ENCODE measurements at places on chromosomes 7 and 10. TPM values are rescaled to one million over a fixed set of nuclear protein-coding genes. Genes with fewer than 3 reads are reported as not detected.
A peak's percentile ranks its signal among the peaks of the same experiment; 100 is the strongest.

DNA sequence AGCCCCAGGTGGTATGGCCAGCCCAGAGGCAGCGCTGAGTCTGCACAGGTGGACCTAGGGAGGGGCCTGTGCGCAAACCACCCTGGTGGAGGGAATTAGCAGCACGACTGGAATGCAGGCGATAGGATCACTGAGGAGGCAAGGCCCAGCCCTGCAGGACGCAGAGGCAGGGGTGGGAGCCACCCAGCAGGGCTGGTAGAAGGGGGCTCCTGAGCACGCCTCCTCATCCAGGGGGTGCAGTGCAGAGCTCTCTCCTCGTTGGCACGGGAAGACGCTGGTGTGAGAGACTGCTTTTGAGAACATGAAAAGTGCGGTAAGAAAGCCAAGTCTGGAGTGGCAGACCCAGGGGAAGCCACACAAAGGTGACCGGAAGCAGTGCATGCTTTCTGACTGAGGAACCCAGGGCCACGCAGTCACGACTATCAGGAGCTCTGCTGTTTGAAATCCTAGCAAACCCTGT, 6.0 kb downstream of the FXYD4 start:
- peaks cover 16% of the 10 kb centered on the region for H3K4me1 ChIP-seq
- H3K4me3 ChIP-seq, result no peak overlapping the region
- H3K27me3 ChIP-seq, result no peaks in the 10 kb centered on the region
- no peak for DNase-seq
- H3K36me3 ChIP-seq, result no peaks in the 10 kb centered on the region

GRCh38 chr10:13624630-13625029, 37.9 kb downstream of the PRPF18 start:
- no peak overlapping the region for H3K27ac ChIP-seq
- no peak for DNase-seq
- H3K27me3 ChIP-seq, result no peaks in the 10 kb centered on the region
- no peaks in the 10 kb centered on the region for H3K4me1 ChIP-seq
- peaks cover 5% of the 10 kb centered on the region for H3K36me3 ChIP-seq

GRCh38 chr7:134474828-134475227, 15.9 kb upstream of the AKR1B1 start:
- DNase-seq, result no peak
- H3K4me1 ChIP-seq, result no peaks in the 10 kb centered on the region
- no peaks in the 10 kb centered on the region for H3K27me3 ChIP-seq
- H3K36me3 ChIP-seq, result no peaks in the 10 kb centered on the region
- no peak overlapping the region for H3K27ac ChIP-seq

- H3K27me3 ChIP-seq, result no peaks in the 10 kb centered on the region
- no peak for DNase-seq
- H3K36me3 ChIP-seq, result no peaks in the 10 kb centered on the region
- H3K27ac ChIP-seq, result no peak overlapping the region
Observed at GRCh38 chr7:1847260-1848001, 177.4 kb downstream of the ELFN1 start.

DNA sequence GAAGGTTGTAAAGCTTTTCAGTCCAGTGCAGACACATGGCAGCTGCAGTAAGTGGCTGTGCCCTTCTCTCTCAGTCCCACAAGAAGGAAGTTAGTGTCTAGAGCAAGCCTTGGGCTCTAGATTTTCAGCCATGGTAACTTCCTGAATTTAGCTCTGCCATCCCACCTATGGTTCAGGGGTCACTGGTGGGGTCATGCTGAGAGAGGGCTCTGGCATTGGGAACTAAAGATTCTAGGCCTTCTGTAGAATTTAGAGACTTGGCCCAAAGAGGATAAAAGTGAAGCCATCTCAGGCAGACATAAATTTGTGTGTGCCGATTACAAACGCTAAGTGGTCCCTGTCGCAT, 113.5 kb downstream of the COL13A1 start:
- no peaks in the 10 kb centered on the region for H3K36me3 ChIP-seq
- no peak overlapping the region for H3K27ac ChIP-seq

GRCh38 chr10:71438761-71439160, 42.0 kb downstream of the CDH23 start:
- H3K4me1 ChIP-seq, result peaks cover 3% of the 10 kb centered on the region
- DNase-seq, result no peak
- H3K27ac ChIP-seq, result no peak overlapping the region
- no peaks in the 10 kb centered on the region for H3K36me3 ChIP-seq
- H3K4me3 ChIP-seq, result no peak overlapping the region

DNA sequence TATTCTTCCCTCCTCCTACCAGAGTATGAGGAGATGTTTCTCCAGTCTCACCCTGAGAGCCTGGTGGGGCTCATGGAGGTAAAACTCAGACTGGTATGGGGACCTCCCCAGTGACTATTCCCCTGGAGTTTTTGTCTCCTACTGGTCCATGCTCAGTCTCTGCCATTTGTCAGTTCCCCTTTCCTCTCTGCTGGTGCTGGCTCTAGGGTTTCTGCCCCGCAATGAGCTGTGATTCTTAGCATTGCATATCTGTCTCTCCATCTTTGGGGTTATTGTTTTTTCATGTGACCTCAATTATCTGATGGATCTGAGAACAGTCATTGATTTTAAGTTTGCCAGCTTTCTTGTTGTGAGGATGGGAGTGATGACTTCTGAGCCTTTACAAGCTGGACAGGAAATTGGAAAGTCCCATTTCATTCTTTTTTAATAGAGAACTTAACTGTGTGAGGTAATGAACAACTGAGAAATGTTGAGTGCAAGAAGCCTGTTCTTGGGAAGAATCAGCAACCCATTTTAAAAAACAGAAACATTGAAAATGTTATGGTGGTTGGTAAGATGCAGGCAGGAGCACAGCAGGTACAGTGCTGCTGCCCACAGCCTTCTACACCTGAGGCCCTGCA, 26.9 kb downstream of the NACAD start:
- H3K4me3 ChIP-seq, result peak overlapping the region; percentile 8
- no peaks in the 10 kb centered on the region for H3K27me3 ChIP-seq
- peaks cover 89% of the 10 kb centered on the region for H3K36me3 ChIP-seq

- H3K4me1 ChIP-seq, result no peaks in the 10 kb centered on the region
- H3K36me3 ChIP-seq, result no peaks in the 10 kb centered on the region
- no peak overlapping the region for H3K27ac ChIP-seq
- DNase-seq, result no peak
Observed at GRCh38 chr10:83909001-83909400, 230.3 kb upstream of the GHITM start.

- H3K27me3 ChIP-seq, result no peaks in the 10 kb centered on the region
- DNase-seq, result no peak
- H3K27ac ChIP-seq, result no peak overlapping the region
Observed at GRCh38 chr10:86974484-86974883, 6.2 kb downstream of the ADIRF start.

DNA sequence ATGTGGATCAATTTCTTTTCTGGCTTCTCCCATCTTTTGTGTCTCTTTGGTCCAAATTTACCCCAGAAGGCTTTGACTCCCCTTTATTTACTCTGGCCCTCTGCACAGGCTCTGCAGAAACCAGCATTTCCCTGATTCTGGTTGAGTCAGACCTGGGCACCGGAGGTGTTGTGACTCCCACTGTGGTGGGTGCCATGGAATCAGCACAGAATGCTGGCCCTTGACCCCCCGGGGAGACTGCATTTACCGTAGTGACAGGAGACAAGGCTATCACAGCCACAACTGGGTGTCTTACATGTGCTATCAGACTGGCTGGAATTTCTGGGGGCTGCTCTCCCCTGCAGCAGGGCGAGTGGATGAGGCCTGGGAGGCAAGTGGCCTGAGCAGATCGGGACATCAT, 37.6 kb downstream of the PLXDC2 start:
- no peak for DNase-seq
- no peaks in the 10 kb centered on the region for H3K27me3 ChIP-seq
- H3K36me3 ChIP-seq, result no peaks in the 10 kb centered on the region
- no peak overlapping the region for H3K27ac ChIP-seq
- H3K4me3 ChIP-seq, result no peak overlapping the region
- H3K4me1 ChIP-seq, result no peaks in the 10 kb centered on the region

DNA sequence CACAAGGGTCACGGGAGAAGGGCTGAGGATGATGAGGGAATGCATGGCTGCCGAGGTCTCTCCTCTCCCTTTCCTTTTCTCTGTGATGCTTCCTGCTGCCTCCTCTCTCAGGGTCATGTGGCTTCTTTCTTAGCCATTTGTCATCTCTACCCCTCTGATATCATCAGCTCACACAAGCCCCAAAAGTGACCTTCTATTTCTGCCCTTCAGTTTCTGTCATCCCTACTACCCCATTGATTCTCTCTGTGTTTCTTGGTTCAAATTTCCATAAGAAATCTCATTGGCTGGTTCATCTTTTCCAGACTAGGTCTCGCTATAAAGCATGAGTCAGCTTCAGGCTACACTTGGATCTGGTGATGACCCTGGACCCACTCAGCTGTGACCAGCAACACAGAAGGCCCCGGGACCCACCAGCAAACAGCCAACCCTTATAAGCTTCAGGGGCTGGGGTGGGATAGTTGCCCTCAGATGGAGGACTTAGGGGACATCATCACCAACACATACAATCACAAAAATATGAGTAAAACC, 284.3 kb downstream of the SKAP2 start:
- no peaks in the 10 kb centered on the region for H3K36me3 ChIP-seq
- no peak overlapping the region for H3K27ac ChIP-seq
- peaks cover 39% of the 10 kb centered on the region for H3K27me3 ChIP-seq
- no peaks in the 10 kb centered on the region for H3K4me1 ChIP-seq
- H3K4me3 ChIP-seq, result no peak overlapping the region
- DNase-seq, result no peak

DNA sequence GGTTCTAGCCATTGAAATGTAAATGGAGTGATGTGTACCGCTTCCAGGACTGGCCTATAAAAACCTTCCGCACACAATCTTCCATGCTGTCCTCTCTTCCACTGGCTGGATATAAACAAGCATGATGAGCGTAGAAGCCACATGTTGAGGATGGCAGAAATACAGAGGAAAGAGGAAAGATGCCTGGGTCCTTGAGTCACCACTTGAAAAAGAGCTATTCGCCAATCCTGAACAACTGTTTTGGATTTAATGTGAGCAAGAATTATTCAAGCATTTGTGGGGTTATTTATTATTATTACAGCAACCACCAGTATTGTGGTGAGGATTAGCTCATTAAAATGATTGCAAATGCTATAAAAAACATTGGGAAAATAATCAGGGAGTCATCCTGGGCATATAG, 45.8 kb upstream of the PLXNA4 start:
- no peak for DNase-seq
- H3K27ac ChIP-seq, result no peak overlapping the region
- no peaks in the 10 kb centered on the region for H3K27me3 ChIP-seq
- no peak overlapping the region for H3K4me3 ChIP-seq

DNA sequence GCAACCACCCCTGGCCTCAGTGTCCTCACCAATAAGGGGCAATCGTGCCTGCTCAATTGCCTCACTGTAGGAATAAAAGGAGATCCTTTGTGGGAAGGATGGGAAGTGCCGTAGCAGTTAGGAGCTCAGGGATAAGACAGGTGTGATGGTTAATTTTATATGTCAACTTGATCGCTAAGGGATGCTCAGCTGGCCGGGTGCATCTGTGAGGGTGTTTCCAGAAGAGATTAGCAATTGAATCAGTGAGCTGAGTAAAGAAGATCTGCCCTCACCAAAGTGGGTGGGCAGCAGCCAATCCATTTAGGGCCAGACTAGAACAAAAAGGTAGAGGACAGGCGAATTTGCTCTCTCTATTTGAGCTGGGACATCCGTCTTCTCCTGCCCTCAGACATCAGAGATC, 46.3 kb downstream of the BUB3 start:
- H3K36me3 ChIP-seq, result peaks cover 4% of the 10 kb centered on the region
- no peak overlapping the region for H3K27ac ChIP-seq
- H3K27me3 ChIP-seq, result no peaks in the 10 kb centered on the region

DNA sequence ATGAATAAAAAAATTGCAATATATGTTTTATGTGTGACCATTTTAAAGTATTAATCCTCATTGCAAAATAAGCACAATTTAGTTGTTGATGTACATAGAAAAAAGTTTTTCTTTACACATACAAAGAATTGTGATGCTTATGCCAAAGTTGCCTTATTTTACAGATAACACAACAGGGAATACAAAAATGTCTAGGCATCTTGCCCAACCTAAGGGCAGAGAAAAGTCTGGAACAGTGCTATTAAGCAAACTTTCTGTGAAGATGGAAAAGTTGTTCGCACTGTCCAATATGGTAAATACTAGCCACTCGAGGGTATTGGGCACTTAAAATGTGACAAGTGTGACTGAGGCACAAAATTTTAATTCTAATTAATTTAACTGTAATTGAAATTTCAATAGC, 190.2 kb upstream of the HGF start:
- H3K27ac ChIP-seq, result no peak overlapping the region
- no peaks in the 10 kb centered on the region for H3K27me3 ChIP-seq
- no peaks in the 10 kb centered on the region for H3K4me1 ChIP-seq
- H3K4me3 ChIP-seq, result no peak overlapping the region
- H3K36me3 ChIP-seq, result no peaks in the 10 kb centered on the region
- no peak for DNase-seq

DNA sequence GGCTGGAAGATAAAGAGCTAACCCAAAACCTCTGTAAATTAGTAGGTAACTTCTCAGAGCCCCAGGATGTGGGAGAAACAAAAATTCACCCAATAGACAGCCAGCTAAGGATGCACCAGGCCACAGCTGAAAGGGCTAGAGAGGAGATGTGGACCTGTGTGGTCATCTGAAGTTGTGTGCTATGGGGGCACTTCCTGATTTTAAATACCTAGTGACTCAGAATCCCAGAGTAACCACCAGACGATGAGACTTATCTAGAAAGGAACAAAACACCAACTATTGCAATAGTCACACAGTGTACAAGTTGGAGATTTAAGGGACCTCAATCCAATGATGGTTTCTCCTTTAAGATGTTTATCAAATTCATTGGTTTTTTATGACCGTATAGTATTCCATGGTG, 408.3 kb upstream of the ANKRD30A start:
- H3K36me3 ChIP-seq, result no peaks in the 10 kb centered on the region
- H3K27me3 ChIP-seq, result no peaks in the 10 kb centered on the region
- no peak overlapping the region for H3K27ac ChIP-seq
- H3K4me1 ChIP-seq, result no peaks in the 10 kb centered on the region
- DNase-seq, result no peak

- DNase-seq, result no peak
- peaks cover 3% of the 10 kb centered on the region for H3K4me1 ChIP-seq
- H3K36me3 ChIP-seq, result no peaks in the 10 kb centered on the region
- no peak overlapping the region for H3K4me3 ChIP-seq
- H3K27ac ChIP-seq, result no peak overlapping the region
Observed at GRCh38 chr7:115722302-115722977, 308.1 kb downstream of the TFEC start.

DNA sequence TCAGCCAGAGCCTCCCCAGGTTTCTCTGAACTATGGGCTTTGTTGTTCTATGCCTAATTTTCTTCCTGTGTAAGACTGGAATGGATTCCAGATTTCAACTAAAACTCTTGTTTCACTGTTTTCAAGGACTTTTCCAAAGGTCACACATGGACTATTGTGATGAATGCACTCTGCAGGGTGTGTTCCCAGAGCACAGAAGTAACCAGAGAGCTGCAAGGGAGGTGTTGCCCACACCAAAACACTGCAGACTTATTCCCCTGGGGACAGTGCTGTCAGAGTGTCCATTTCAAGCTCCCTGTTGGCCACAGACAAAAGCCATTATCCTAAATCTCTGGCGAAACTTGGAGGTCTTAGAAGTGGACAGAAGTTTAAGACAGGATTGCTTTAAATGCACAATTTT, 231.6 kb downstream of the TRIL start:
- DNase-seq, result no peak
- no peaks in the 10 kb centered on the region for H3K36me3 ChIP-seq
- no peak overlapping the region for H3K4me3 ChIP-seq

The CPXM2 gene
- total RNA-seq, result not detected

The MLXIPL gene
- not detected for total RNA-seq

The CDC14C gene
- not detected for total RNA-seq

The IL6 gene
- not detected for total RNA-seq

The XRCC2 gene
- total RNA-seq, result 1.1 TPM

The FXYD4 gene
- not detected for total RNA-seq

Data from naive thymus-derived CD8-positive, alpha-beta T cell (primary cell).